ENCODE measurements at places on chromosomes 5 and 9.

DNA sequence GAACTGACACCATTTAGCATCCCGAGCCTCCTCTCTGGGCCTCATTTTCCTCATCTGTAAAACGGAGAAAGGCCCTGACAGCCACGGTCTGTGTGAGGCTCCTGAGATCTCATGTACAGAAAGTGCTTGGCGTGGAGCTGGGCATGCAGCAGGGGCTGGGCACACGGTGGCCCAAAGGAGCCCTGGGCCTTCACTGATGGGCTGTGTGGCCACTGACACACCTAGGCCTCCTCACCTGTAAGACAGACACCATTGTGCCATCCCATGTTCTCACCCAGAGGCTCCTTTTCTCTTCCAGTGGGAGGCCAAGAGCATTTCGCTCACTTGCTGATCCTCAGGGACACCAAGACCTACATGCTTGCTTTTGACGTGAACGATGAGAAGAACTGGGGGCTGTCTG is 1.6 kb downstream of the ORM1 start:
- no peak for DNase-seq

GRCh38 chr9:97848215-97848479 is 4.9 kb upstream of the FOXE1 start:
- no peak for DNase-seq

- no peak for DNase-seq
Observed at GRCh38 chr5:176771102-176771845, 39.1 kb upstream of the UNC5A start.

DNA sequence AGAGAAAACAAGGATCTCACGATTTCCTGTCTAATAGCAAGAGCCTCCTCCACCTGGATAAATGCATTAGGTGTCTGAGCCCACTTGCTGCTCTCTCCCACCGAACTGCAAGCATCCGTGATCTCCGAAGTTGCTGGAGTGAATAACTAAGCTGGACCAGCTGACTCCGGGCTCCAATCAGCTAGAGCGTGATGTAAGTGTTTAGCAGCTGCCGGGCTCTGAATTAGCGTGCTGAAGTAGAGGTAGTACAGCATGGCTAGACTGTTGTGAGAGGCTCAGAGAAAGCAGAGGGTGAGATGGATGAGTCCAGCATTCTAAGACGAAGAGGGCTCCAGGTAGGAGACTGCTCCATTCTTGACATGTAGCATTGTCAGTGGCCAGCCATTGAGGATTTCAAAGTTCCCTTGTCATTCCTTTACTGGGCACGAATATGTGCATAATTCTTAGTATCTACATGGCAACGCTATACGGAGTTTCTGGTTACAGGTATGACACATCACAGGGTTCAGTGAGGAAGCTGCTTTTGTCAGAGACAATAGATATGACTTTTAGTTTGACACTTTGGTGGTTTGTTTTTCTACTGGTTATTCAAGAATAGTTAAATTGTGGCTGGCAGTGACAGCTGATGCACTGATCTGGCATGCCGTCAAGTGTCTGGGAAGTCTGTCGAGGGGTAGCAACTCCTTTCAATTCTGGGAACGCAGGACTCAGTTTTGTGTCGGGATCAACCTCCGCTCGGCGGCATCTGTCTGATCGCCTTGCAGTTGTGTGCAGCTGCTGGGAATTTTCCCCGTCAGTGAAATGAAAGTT is 232.6 kb downstream of the MAST4 start:
- DNase-seq = peak; percentile 56

GRCh38 chr5:126615286-126615685 is 14.5 kb downstream of the PHAX start:
- DNase-seq = no peak

GRCh38 chr5:99590806-99591205 is 662.0 kb upstream of the CHD1 start:
- no peak for DNase-seq
